GM12864 (cell line): ENCODE measurements at places on chromosomes 7 and 10.

- DNase-seq: no peak
Measured at GRCh38 chr10:130438861-130439260, 302.7 kb downstream of the GLRX3 start.

GRCh38 chr10:43211431-43212042 lies 55.3 kb downstream of the RASGEF1A start:
- DNase-seq: no peak

DNA sequence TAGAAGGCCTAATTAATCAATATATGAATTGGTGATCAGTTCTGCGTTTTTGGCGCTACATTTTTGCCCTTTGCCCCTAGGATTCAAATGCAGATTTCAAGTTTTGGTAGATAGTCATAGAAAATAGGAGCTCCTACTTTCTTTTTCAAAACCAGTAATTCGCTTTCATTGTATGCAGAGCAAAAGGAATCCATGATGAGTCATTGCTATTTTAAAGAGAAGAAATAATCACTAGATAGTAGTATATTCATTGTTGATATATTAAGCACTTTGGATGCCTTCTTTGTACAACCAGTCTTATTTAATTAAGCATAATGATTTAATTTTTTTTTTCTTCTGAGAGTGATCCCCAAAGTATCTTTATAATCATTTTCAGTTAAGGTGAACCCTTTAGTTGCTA lies 50.3 kb downstream of the CSTF2T start:
- DNase-seq: no peak

GRCh38 chr10:74976565-74976964 lies 134.9 kb upstream of the SAMD8 start:
- no peak for DNase-seq

GRCh38 chr7:128458956-128459355 lies 3.3 kb downstream of the HILPDA start:
- DNase-seq: no peak

GRCh38 chr7:55234408-55234807 lies 130.7 kb upstream of the LANCL2 start:
- no peak for DNase-seq

- no peak for DNase-seq
Measured at GRCh38 chr7:23426876-23427275, 43.4 kb downstream of the IGF2BP3 start.

DNA sequence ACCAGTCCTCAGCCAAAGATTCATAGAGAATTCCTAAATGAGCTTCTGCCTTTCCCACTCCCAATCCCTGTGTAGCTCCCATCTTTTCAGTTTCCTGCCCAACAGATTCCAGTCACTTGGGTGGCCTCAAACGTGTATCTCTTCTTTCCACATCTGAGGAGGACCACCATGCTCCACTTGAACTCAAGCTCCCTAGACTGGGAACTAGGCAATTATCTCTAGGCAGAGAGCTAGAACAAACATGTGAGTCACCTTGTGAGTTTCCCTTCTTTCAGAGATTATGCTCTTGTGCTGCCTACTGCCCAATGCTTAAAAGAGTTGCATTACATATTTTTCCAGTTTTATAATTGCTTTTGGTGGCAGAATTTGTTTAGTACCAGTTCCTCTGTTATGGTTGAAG lies 178.0 kb downstream of the MDFIC start:
- DNase-seq: no peak

- DNase-seq: no peak
Measured at GRCh38 chr10:43728425-43728824, 79.7 kb upstream of the ZNF32 start.

DNA sequence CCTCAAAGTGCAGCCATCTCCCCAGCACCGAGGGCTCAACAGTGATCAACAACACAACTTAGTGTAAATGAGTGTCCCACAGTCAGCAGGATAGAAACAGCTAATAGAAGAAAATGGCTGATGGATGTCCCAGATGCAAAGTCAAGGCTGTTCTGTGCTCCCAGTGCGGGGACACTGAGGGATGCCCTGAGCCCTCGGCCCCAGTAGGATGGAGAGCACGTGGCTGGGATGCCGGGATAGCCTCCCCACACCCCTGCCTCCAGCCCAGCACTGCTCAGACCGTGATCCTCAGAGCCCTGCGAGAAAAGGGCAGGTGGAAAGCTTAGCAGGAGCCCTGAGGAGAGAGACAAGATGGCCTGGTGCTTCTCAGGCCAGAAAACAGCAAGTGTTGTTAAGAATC lies 243.9 kb upstream of the TCERG1L start:
- no peak for DNase-seq

- no peak for DNase-seq
Measured at GRCh38 chr7:108345710-108346336, 110.4 kb downstream of the NRCAM start.

- DNase-seq: no peak
Measured at GRCh38 chr10:66837990-66838389, 87.8 kb upstream of the LRRTM3 start.

DNA sequence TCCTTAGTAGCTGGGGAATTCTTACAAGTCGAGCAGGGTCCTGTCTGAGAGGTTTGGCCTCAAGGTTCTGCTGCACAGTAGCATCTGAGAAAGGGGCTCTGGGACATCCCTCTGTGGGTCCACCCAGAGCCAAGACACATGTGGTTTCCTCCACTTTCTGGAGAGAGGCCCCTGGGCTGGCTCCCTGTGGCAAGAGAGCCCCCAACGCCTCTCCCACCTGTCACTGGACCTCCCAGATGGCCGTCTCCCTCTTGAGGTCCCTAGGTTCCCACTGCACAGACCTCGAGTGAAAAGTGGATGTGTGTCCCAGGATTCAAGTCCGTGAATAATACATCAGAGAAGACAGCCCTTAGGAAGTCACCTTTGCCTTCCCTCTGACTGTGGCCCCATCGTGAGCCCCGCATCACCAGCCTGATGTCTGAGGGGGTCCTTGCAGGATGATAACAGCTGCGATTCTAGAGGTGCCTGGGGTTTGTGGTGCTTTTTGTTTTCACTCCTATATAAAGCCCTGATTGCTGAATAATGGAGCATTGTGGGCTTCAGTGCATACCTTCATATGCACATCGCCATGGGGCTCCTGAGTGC lies 319.0 kb downstream of the GLRX3 start:
- no peak for DNase-seq

DNA sequence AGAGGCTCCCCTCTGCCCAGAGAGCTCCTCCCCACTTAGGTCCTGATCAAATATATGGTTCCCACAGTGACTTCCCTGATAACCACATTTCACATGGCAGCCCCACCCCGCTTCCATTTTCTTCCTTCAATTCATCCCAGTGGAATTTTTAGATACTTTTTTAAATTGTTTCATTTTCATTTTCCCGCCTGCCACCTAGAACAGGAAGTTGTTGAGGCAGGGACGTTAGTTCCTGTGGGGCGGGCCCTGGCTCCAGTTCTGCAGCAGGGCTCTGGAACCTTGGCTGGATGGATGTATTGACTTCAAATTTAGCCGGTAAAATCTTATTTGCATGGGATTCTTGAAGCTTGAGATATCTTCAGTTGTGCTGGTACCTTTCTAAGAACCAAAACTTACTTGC lies 226.6 kb downstream of the PAXIP1 start:
- DNase-seq: no peak

DNA sequence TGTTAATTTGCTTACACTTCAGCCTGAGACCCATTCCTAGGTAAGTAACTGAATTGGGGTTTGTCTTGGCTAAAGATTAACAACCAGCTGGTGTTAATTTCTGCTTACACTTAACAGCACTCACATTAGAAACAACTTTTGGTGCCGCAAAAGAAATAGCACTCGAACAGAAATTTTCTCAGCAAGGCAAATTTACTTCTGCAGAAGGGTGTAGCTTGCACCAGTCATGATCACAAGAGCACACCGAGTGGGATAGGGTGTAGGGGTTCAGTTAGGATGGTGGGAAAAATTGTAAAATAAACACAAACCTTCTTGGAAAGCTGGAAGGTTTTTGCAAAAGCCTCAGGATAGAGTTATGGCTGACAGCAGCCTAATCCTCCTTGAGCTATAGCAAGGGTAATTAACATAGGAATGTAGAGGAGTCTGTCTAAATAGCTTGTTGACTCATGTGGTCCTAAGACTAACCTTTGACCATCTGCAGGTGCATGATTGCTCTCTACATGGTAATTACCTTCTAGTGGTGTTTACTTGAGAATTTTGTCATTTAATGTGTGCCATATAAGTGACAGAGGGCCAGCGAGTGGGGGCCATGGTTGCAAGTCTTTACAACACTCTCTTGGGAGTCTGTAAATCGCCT lies 67.8 kb upstream of the CDK13 start:
- no peak for DNase-seq

DNA sequence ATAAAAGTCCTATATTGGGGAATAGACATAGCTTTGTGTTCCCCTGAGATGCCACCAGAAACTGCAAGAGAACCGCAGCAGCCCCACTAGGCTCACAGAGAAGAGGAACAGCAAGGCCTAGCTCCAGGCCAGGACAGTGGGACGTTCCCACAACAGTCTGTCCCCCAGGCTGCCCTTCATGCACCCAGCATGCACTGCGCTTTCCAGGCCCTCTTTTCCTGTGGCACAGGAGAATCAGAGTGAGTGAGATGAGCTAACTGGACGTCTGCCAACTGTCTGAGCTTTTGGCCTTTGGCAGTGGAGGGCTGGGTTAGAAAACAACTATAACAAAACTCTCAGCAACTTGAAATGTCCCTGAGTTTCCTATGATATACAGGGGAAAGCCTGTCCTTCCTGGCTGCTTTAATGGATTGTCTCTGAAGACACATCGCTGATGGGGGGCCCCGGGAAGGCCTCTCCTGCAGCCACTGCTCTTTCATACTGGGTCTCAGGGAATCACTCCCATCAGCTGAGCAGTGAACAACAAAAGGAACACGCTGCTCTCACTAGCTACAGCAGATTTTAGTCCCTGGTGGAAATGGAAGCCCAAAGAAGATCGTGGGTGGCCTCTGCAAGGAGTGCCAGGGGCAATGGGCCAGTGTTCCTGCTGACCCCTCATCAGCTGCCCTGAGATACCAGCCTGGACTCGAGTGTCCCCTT lies 53.5 kb downstream of the PODXL start:
- DNase-seq: no peak

DNA sequence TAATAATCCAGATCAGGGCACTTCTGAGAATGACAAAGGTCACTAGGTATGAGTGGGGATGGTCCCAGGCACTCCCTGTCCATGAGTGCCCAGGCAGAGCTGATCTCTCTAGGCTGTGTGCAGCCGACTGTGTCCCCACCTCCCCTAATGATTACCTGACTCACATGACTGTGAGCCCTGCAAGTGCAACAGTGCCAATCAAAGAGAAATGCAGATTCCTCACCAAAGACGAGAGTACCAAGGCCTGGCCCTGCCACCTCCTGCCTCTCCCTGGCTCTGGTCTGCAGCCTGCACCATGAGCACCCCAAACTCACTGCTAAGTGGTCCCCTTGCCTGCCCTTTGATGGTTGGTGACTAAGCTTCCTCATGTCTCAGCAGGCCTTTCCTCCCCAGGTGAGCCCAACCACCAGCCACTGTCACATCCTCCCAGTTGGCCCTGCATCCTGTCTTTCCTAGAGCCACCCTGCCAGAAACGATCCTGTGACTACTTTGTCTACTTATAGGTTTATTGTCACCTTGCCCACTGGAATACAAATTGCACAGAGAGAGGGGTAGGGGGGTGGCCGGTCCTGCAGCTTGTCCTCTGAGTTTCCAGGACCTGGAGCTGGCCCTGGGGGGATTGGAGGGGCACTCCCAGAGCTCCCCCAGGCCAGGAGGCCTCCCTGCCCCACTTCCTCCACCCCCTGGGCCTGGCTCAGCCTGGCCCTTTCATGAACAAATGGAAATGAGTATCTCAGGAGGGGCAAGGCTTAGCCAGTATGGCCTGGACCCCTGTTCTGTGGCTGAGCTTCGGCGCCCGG lies 22.4 kb upstream of the GDF10 start:
- no peak for DNase-seq

DNA sequence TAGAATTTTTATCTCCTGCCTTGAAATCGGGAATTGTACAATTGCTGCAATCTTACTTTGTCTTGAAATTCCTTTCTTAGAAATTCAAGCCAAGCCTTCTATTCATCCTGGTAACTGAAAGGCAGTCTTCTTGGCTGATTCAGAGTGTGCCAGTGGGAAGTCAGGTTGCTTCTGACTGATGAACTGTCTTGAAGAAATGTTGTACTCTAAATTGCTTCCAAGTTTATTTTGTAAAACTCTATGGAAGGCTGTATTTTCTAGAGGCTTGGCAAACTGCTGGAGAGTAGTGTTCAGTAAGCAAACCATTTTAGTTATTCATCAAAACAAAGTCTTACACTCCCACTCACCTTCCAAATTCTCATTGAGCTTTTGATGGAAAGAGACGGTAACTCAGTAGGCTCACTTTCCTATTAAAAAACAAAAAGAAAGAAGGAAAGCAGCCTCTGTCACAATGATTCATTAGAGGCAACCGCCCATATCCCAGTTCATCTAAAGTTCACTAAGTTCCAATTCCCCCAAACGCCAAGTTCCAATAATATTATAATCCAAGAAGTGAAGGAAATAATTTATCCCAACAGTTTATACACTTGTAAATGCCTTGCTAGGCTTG lies 187.9 kb upstream of the MALRD1 start:
- DNase-seq: no peak

GRCh38 chr10:130194991-130195645 lies 58.9 kb downstream of the GLRX3 start:
- no peak for DNase-seq

GRCh38 chr7:82443547-82444219 lies at the start of gene CACNA2D1:
CACNA2D1 (minus strand) TSS chr7:82443777.
- DNase-seq: no peak

DNA sequence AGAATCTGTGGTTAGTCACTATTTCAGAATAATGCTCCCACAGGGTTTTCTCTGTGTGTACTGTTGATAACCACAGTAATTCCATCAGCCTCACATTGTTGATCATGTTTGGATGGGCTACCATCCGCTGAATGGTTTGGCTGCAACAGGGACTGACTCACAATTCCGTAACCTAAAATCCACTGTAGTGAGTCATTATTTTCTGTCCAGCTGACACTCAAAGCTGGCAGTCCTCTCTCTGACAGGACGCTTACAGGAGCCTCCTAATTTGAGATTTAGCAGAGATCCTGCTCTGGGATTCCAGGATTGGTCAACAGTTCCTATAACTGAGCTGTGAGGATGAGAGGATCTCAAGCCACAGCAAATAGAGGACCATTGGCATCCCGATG lies 32.7 kb downstream of the VWA2 start:
- DNase-seq: no peak
